ENCODE measurements at places on chromosomes 4 and X. TPM values are rescaled to one million over a fixed set of nuclear protein-coding genes. Genes with fewer than 3 reads are reported as not detected.

The GLRA3 gene
- not detected for total RNA-seq

The USP17L24 gene
- total RNA-seq = not detected

The TRIM61 gene
- 2.7 TPM for total RNA-seq

The CABS1 gene
- total RNA-seq = not detected

The CLNK gene
- total RNA-seq = not detected

The GRIA2 gene
- not detected for total RNA-seq

The ABCD1 gene
- 17.5 TPM for total RNA-seq

The ARAP2 gene
- total RNA-seq = 0.16 TPM

The ATXN3L gene
- not detected for total RNA-seq

The RNF128 gene
- total RNA-seq = not detected

The HTT gene
- 32.7 TPM for total RNA-seq

The NDNF gene
- total RNA-seq = under 0.01 TPM

The CSN1S1 gene
- total RNA-seq = not detected

The LAMP2 gene
- 168 TPM for total RNA-seq

The NOX1 gene
- not detected for total RNA-seq

The IDH3G gene
- total RNA-seq = 81.8 TPM

The GLOD5 gene
- total RNA-seq = not detected

The FNIP2 gene
- total RNA-seq = 7.9 TPM

The ARR3 gene
- not detected for total RNA-seq

The TMEM271 gene
- not detected for total RNA-seq

The RLIM gene
- 31.3 TPM for total RNA-seq

The MEPE gene
- not detected for total RNA-seq

The USP9X gene
- 47.1 TPM for total RNA-seq

The GAGE13 gene
- not detected for total RNA-seq

The FIP1L1 gene
- total RNA-seq = 43.9 TPM

The PRR32 gene
- not detected for total RNA-seq

The TAF1 gene
- 12.8 TPM for total RNA-seq

The NOCT gene
- 17.0 TPM for total RNA-seq

The MAPK10 gene
- 3.9 TPM for total RNA-seq

The PRSS48 gene
- not detected for total RNA-seq

The PHEX gene
- 0.18 TPM for total RNA-seq

The S100G gene
- not detected for total RNA-seq

The KCNE5 gene
- total RNA-seq = not detected

The ADH1C gene
- total RNA-seq = 0.54 TPM

The SH3RF1 gene
- total RNA-seq = 23.3 TPM

Data from cardiac atrium fibroblast (primary cell).